ENCODE measurements at places on chromosomes 7 and 10.

GRCh38 chr7:92095380-92095779, 38.9 kb downstream of the CYP51A1 start:
- no peak for DNase-seq

DNA sequence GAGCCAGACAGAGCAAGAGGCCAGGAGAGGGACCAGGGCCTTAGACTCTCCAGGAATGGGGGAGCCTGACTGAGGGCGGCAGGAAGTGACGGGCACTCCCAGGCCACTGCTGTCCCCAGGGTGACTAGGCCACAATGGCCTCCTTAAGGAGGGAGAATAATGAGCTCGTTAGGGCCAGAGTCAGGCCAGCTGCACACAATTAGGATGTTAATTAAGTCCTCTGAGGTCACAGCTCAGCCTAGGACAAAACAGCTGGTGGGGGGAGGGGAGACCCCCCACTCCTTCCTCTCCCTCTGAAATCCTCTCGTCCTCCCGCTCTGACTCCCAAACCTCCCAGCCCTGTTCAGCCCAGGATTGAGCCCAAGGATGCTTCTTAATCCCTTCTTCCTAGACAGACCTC, 143.0 kb downstream of the NEURL1 start:
- no peak for DNase-seq

DNA sequence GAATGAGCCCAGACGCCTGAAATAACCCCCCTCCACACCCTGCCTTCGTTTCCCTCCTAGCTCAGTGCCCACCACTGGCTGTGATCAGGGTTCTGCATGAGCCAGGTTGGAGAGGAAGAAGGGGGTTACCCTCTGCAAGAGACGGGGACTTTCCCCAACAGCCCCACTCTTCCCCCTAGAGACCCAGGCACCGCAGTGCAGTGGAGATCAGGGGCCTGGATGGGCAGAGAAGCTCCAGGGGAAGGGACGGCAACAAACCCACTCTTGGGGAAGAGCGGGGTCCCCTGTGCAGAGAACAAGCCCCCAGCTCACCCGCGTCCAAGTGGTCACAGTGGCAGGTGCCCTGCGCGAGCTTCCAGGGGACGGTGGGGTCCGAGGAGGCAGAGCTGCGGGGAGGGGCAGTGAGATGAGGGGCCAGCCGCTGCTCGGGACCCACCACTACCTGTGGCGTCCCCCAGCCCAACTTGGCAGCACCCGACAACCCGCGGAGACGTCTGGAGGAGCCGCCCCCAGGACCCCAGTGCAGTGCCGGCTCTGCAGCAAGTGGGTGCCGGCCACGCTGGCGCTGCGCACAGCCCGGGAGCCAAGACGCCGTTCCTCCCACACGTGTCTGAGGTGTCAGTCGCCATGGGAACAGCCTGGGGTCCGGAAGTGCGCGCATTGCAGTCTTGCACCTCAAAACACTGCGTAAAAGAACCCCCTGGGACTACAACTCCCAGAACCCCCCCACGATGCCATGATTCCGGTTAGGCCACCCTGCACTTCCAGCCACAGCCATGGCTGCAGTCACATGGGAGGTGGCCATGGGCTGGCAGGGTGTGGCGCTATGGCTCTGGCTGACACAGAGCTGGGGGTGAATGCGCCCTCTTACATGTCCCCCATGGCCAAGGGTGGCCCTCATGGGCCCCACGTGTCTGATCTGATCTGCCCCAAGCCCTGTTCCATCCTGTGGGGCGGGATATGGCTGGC, 45.8 kb upstream of the WIPI2 start:
- DNase-seq: no peak

GRCh38 chr7:63009771-63010170, 988.9 kb upstream of the ZNF722 start:
- DNase-seq: no peak

GRCh38 chr10:58696736-58697135, 184.1 kb downstream of the BICC1 start:
- no peak for DNase-seq

DNA sequence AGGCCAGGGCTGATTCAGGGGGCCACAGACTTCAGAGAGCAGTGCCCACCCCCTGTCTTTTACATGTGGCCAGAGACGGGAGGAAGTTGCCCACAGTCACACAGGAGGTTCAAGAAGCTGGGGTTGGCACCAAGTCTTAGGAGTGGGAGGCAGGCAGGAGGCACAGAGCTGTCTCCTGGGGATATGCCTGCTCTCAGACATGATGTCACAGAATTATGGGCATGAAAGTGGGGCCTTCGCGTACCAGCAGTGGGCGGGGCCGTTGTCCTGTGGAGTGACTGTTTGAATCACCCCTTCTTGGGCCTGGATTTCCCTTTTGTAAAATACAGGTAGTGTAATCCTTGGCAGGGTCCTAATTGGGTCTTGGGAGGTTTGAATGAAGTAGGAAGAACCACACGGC, 81.2 kb upstream of the PPIF start:
- no peak for DNase-seq

DNA sequence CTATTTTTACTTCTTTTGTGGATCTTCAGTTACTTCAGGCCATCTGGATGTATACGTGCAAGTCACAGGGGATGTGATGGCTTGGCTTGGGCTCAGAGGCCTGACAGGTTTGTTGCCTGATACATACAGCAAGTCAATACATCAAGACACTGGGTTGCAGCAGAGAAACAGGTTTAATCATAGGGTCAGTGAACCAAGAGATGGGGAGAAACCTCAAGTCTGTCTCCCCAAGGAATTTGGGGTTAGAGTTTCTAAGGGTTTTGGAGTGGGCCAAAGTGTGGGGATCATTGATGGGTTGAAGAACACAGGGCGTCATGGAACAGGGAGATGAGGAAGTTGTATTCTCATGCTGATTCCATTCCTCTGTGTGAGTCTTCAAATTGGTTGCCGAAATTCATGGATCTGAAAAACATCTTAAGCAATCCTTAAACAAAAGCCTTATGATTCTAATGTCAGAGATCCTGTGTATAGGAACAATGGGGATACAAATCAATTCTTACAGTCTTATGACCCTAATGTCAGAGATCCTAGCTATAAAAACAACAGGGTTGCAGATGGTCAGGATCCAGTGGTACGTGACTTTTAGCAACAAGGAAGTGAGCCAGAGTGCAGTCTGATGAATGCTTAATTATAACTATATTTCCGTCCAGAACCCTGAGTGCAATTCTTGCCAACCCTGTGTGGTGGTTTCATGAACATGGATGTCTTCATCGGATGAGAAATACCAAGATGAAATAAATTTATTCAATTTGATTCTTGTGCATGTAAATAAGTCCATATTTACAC, 18.9 kb downstream of the OTUD1 start:
- no peak for DNase-seq

GRCh38 chr7:8084836-8085235, 116.2 kb downstream of the GLCCI1 start:
- no peak for DNase-seq

Measured in foreskin melanocyte (primary cell).